ENCODE measurements at places on chromosomes 4 and X.

DNA sequence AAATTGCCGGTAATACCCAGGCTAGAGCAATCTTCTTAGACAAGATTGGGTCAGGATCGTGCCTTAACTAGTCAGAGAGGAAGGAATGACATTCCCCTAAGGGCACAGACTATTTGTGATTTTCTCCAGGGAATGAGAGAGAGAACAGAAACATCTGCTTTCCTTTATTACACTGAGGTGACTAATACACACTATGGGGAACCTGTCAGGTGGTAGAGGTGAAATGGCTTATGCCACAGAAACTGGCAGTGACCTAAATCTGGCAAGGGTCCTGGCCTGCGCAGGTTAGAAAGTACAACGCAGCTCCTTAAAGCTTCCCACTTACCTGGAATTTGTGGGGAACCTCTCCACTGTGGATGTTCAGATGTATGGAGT lies 16.6 kb upstream of the HPGD start:
- no peak for DNase-seq

- peak; percentile 63 for DNase-seq
Measured at GRCh38 chrX:2967998-2968909, 38.1 kb upstream of the ARSH start.

DNA sequence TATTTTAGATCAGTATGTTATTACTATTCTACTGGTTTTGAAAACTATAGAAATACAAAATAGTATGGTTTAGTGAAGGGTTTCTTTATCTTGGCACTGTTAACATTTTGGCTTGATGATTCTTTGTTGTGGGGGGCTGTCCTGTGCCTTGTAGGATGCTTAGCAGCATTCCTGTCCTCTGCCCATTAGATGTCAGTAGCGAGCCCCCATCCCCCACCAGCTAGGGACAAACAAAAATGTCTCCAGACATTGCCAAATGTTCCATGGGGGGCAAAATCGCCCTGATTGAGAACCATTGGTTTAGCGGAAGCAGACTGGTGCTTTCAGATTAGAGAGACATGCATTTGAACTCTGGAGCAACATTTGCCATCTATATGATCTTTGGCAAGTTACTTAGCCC lies 23.3 kb downstream of the SPARCL1 start:
- no peak for DNase-seq

GRCh38 chrX:14956813-14957582 lies 83.8 kb downstream of the MOSPD2 start:
- peak; percentile 75 for DNase-seq

GRCh38 chr4:169443748-169444147 lies 168.6 kb downstream of the NEK1 start:
- DNase-seq, result no peak

- no peak for DNase-seq
Measured at GRCh38 chr4:100103671-100104070, 86.6 kb downstream of the DDIT4L start.
